ENCODE measurements at places on chromosomes 13 and 19. TPM values are rescaled to one million over a fixed set of nuclear protein-coding genes. Genes with fewer than 3 reads are reported as not detected.

- DNase-seq = no peak
Observed at GRCh38 chr13:102724923-102725322, 30.1 kb upstream of the METTL21C start.

DNA sequence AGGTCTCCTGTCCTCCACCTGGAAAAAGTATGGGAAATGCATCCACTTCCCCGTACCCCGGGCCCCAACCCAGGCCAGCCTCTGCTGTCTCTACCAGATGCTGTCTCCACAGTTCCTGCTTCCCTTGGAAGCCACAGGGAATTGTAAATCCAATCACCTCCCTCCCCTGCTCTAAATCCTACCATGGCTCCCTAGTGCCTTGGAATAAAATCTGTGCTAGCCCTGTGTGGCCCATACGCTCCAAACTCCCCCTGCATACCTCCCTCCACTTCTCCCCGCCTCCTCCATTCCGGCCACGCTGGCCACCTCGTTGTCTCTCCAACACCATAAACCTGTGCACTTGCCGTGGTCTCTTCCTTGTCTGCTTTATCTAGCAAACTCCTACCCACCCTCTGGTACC, 31.2 kb downstream of the UNC13A start:
- DNase-seq = no peak

GRCh38 chr13:24243302-24243701, 66.1 kb upstream of the C1QTNF9 start:
- DNase-seq = no peak

The C19orf38 gene
- 0.67 TPM for polyA plus RNA-seq

DNA sequence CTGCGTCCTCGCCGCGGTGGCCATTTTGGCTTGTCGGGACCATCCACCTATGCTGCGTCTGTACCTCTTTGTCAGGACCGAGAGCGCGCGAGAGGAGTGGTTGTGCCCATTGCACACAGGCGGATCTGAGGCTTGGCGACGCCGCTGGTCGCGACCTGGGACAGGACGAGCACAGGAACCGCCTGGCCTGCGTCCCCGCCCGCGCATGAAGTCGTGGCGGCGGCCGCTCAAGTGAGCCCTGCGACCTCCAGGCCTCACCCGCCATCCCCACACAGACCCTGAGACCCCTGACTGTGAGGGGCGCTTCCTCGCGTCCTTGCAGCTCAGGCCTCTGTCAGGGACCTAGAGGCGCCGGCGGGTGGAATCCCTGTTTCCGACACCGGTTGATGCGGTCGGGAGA, 16.8 kb downstream of the ZNF586 start:
- DNase-seq = no peak

The CBARP gene
- 1.1 TPM for polyA plus RNA-seq

DNA sequence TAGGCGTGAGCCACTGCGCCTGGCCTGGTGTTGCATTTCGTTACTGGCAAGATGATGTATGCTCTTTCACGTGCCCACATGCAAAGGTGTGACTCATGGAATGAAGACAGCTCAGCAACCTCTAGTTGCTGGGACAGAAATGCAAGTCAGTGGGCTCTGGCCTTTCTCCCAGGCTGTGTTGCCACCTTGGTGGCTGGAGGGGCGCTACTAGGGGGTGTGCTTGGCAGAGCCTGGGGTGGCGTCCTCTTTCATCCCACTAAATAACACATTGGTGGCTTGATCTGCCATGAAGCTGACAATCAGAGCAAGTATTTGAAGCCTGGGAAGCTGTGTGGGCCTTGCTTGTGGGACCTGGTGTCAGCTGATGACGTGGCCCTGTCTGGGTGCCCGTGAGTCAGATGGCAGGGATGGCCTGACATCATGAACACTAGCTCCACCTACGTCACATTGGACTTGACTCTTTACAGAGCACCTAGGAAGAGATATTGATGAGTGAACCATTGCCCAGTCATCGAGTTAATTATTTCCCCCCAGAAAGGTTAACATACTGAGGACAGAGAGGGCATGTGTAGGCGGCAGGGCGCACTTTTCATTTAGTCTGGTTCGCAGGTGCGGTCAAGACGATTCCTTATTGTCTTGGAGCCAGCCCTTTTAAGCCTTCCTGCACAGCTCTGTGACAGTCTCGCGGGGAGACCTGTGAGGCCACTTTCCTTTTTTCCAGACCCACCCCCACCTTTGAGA, 154.2 kb downstream of the TM9SF2 start:
- no peak for DNase-seq

DNA sequence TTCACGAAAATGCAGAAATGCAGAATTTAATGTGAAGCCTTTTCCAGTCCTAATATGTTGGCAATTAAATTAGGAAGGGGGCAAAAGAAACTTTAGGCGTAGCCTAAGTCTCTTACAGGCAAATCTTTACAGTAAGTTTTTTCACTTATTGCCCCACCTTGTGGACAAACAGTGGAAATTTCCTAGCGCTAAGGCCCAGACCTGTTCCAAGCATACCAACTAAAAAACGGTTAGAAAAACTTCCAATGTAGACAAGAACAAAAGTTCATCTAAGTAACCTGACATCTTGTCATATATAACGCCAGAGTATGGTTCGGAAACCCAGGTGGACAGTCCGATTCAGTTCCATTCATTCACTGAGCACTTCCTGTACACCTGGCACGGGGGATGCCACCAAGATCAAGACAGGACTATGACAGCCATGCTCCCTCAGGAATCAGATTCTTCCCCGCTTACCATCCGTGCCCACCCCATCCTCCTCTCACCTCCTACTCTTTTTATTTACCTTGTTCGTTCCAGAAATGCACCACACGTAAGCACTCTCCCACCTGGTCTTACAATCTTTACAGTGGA, 4.9 kb downstream of the ZAR1L start:
- peak; percentile 41 for DNase-seq

DNA sequence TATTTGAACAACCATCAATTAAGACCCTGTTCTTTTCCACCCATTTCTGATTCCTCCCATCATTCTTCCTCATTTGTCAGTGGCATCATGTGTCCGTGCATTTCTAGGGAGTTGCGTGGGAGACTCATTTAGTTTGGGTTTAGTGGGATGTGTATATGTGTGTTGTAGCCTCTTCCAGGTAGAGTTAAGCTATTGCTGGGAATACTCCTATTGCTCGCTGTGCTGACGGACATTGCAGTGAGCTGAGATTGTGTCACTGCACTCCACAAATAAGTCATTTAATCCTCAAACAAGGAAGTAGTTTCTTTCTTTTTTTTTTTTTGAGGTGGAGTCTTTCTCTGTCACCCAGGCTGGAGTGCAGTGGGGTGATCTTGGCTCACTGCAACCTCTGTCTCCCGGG, 42.2 kb upstream of the RCBTB2 start:
- no peak for DNase-seq

- DNase-seq = no peak
Observed at GRCh38 chr13:102440259-102440936, 38.5 kb upstream of the FGF14 start.

DNA sequence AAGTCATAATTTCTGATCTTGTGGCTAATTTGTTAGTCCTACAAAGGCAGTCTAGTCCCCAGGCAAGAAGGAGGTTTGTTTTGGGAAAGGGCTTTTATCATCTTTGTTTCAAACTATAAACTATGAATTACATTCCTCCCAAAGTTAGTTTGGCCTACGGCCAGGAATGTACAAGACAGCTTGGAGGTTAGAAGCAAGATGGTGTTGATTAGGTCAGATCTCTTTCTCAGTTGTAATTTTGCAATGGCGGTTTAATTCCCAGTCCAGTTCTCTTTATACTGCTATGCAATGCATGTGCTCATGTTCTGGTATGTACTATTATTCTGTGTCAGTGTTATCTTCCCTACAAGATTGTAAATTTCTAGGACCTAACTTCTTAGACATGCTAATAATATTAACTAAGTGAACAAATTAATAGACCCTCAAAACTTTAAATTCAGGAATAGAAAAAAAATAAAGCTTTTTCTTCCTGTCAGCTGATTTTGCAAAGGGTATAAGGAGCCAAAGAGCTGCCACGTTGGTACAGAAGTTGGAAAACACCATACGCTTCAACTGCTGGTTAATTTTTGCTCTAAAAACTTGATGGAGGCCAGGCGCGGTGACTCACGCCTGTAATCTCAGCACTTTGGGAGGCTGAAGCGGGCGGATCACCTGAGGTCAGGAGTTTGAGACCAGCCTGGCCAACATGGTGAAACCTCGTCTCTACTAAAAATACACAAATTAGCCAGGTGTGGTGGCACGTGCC, 1.3 kb upstream of the DNAJC15 start:
- no peak for DNase-seq

DNA sequence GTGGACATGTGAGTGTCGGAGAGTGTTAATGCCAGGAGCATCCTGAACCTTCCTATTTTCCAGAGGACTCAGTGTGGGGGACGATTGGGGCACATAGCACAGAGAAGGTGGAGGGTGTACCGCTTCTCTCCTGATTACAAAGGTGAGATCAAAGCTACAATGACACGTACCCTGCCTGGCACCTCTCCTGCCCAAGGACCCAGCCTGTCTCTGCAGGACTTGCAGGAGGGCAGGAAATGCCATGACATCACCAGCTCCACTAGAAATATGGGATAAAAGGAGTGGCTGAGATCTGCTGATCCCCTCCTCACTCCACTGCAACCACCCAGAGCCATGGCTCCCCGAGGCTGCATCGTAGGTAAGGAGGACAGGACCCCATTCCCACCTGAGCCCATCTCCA, at the start of gene IGFL1:
Gene IGFL1, plus strand, starts transcription at position 301 of the 400 bp plus-strand sequence. Its CDS starts 33 bp downstream, at position 334.
- DNase-seq = no peak

DNA sequence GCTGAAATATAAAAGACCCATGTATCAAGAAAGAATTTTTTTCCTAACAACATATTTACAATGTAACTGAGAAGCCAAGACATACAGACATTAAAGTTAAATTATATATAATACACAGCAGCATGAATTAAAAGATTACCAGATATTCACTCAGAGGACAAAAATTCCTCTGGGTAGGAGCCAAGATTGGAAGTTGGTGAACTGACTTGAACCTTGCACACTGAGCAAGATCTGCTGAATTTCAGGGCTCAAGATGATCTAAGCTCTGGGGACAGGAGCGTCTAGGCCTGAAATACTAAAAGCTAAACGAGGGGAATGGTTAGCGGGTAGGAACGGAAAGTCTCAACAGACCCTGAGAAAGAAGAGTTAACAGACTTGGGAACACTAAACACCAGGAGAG, 8.5 kb downstream of the FOXO1 start:
- no peak for DNase-seq

The BCKDHA gene
- polyA plus RNA-seq = 15.3 TPM

- no peak for DNase-seq
Observed at GRCh38 chr13:85216576-85216975, 582.6 kb downstream of the SLITRK6 start.

DNA sequence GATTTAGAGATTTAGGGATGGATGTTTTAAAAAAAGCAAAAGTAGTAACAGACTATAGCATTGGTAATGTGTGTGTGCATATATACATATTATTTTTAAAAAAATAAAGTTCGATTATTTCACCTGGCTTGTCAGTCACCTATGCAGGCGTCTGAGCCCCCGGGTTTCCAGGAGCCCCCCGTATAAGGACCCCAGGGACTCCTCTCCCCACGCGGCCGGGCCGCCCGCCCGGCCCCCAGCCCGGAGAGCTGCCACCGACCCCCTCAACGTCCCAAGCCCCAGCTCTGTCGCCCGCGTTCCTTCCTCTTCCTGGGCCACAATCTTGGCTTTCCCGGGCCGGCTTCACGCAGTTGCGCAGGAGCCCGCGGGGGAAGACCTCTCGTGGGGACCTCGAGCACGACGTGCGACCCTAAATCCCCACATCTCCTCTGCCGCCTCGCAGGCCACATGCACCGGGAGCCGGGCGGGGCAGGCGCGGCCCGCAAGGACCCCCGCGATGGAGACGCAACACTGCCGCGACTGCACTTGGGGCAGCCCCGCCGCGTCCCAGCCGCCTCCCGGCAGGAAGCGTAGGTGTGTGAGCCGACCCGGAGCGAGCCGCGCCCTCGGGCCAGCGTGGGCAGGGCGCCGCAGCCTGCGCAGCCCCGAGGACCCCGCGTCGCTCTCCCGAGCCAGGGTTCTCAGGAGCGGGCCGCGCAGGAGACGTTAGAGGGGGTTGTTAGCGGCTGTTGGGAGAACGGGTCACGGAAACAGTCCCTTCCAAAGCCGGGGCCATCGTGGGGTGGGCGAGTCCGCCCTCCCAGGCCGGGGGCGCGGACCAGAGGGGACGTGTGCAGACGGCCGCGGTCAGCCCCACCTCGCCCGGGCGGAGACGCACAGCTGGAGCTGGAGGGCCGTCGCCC, 840 bp upstream of the CCNA1 start:
- DNase-seq = no peak

The MBNL2 gene
- polyA plus RNA-seq = 44.0 TPM

The KCNJ14 gene
- polyA plus RNA-seq = 0.20 TPM

DNA sequence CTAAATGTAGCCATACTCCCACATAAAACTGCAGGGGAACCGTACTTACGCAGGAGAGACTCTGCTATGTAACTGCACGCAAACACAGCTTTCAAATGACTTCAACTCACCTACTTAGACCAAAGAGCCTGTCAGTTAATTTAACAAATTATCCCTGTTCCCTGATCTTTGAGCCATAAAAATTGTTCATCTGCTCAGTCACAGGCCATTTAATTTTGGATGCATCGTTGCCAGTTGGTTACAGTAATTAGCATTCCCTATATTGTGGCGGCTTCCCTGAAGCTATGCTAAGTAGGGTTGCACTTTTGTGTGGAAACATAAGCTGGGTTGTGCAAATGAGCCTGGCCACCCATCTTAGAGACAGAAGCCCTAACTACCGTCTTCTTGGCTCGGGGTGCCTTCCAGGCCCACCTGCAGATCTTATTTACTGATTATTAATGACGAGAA, 21.2 kb upstream of the OBI1 start:
- no peak for DNase-seq

GRCh38 chr13:95385798-95386197, 84.5 kb upstream of the ABCC4 start:
- DNase-seq = no peak

The CERS4 gene
- polyA plus RNA-seq = 4.7 TPM

GRCh38 chr19:18164072-18164471, 9.5 kb upstream of the IFI30 start:
- no peak for DNase-seq

The ZNF85 gene
- 4.8 TPM for polyA plus RNA-seq

The TDRD12 gene
- polyA plus RNA-seq = 0.07 TPM

DNA sequence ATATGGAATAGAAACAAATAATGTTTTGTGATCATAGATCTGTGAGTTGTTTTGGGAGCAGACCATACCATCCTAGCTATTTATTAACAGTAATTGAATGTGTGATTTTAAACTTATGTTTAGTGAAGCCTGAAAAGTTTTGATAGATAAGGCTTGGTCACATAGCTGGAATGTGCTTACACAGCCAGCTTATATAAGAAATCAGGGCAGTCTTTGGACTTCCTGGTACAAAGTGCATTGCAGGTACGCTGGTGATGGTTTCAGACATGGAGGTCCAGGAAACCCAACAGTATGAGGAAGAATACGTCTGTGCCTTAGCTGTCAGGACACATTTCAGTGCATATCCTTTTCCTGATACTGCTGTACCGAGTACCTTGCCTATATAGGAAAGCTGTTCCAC, 2316.2 kb upstream of the PCDH20 start:
- DNase-seq = no peak

- DNase-seq = no peak
Observed at GRCh38 chr13:37113534-37113933, 8.1 kb upstream of the CSNK1A1L start.

The NBEA gene
- 1.3 TPM for polyA plus RNA-seq
